ENCODE measurements at places on chromosomes 4 and X.

DNA sequence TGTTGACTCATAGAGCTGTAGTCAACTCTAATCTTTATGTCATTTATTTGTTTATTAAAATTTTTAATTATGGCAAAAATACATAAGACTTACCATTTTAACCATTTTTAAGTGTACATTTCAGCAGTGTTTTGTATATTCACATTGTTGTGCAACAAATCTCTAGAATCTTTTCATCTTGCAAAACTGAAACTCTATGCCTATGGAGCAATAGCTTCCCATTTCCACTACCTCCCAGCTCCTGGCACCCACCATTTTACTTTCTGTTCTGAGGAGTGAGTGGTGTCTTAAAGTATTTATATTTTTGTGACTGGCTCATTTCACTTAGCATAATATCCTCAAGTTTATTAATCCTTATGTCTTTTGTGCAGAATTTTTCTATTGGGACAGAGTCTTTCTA lies 181.0 kb downstream of the GPAT3 start:
- no peak overlapping the region for H3K27ac ChIP-seq
- no peaks in the 10 kb centered on the region for H3K27me3 ChIP-seq
- H3K4me3 ChIP-seq = no peak overlapping the region
- no peak for DNase-seq
- H3K36me3 ChIP-seq = no peaks in the 10 kb centered on the region

DNA sequence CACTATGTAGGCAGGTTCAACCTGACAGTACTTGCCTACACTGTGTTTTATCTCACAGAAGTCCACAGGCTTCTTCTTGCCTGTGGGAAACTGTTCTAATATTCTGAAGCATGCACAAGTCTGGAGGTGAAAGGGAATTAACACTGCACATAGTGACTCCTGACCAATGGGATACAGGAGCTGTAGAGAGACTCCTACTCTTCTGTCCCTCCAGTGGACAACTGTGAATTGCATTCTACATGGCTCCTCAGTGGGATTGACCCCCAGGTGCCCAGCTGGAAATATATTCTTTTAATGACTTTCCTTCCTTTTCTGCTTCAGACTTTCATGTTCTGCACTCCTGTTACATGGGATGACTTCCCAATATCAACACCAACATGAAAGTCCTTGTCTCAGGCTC lies 8.2 kb upstream of the YIPF6 start:
- H3K4me3 ChIP-seq = 0 out of 2 replicates have a peak overlapping the region, but pooled peaks have one; percentile 3
- H3K36me3 ChIP-seq = no peaks in the 10 kb centered on the region
- peak; percentile 58 for DNase-seq
- H3K27me3 ChIP-seq = no peaks in the 10 kb centered on the region

DNA sequence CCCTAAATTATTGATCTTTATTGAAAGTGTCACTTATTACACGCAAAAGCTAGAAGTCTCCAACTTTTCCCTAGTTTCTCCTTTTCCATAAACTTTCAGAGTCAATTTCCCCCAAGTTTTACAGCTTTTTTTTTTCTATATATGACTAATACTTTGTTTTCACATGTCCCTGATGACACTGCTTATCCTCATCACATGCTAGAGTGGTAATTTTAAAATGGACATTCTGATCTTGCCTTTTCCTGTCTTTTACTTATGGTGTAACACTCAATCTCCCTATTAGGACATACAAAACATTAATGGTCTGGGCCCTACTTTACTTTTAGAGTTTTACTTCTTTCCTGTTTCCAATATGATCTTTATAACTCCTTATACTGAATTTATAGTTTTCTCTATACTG lies 112.6 kb downstream of the ANK2 start:
- no peaks in the 10 kb centered on the region for H3K27me3 ChIP-seq
- DNase-seq = no peak
- H3K4me3 ChIP-seq = no peak overlapping the region
- H3K36me3 ChIP-seq = no peaks in the 10 kb centered on the region

- DNase-seq = no peak
- H3K27me3 ChIP-seq = no peaks in the 10 kb centered on the region
- no peak overlapping the region for H3K27ac ChIP-seq
- no peak overlapping the region for H3K4me3 ChIP-seq
- peaks cover 2% of the 10 kb centered on the region for H3K36me3 ChIP-seq
- no peaks in the 10 kb centered on the region for H3K4me1 ChIP-seq
Measured at GRCh38 chr4:76993787-76994641, 44.5 kb downstream of the SEPTIN11 start.

DNA sequence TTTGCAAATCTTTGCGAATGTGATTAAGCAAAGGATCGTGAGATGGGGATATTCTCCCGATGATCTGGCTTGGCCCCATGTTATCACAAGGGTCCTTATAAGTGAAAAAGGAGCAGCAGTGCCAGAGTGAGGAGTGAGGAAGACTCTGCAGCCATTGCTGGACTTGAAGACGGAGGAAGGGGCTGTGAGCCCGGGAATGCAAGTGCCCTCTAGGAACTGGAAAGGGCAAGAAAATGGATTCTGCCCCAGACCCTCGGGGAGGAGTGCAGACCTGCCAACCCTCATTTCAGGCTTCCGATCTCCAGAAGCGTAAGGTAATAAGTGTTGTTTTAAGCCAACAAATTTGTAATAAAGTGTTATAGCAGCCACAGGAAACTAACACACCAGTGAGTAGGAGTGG lies 76.3 kb downstream of the EVC start:
- H3K27me3 ChIP-seq = no peaks in the 10 kb centered on the region
- no peak overlapping the region for H3K27ac ChIP-seq
- no peak for DNase-seq

- H3K36me3 ChIP-seq = no peaks in the 10 kb centered on the region
- no peaks in the 10 kb centered on the region for H3K27me3 ChIP-seq
- H3K27ac ChIP-seq = no peak overlapping the region
- no peak overlapping the region for H3K4me3 ChIP-seq
- no peak for DNase-seq
Measured at GRCh38 chr4:102466298-102466697, 34.9 kb upstream of the NFKB1 start.

- H3K4me3 ChIP-seq = no peak overlapping the region
- DNase-seq = no peak
- no peak overlapping the region for H3K27ac ChIP-seq
- H3K27me3 ChIP-seq = no peaks in the 10 kb centered on the region
- H3K36me3 ChIP-seq = no peaks in the 10 kb centered on the region
Measured at GRCh38 chr4:101960431-101960830, 169.9 kb downstream of the BANK1 start.

DNA sequence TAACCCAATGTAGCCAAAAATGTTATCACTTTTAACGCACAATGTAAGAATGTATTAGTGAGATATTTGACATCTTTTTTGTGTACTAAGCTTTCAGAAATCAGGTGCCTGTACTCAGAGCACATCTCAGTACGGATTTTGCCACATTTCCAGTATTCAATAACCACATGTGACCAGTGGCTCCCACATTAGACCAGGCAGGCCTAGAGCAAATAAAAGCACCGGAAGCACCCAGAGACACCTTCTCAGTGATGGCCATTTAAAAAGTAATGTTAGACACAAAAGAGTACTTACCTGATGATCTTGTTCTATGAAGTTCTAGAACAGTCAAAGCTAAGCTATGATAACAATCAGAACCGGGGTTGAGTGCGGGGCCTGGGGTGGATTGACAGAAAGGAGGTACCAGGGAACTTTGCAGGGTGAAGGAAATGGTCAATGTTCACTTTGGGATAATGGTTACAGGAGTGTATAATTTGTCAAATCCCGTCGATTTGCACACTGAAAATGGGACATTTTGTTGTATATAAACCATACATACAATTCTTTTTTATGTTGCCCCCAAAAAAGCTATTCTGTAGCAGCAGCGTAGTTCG lies 1.2 kb downstream of the CTPS2 start:
- peak overlapping the region; percentile 90 for H3K27ac ChIP-seq
- peak overlapping the region; percentile 81 for H3K4me3 ChIP-seq
- peak; percentile 21 for DNase-seq
- H3K36me3 ChIP-seq = no peaks in the 10 kb centered on the region
- peaks cover 32% of the 10 kb centered on the region for H3K4me1 ChIP-seq
- no peaks in the 10 kb centered on the region for H3K27me3 ChIP-seq

- no peak overlapping the region for H3K27ac ChIP-seq
- no peaks in the 10 kb centered on the region for H3K27me3 ChIP-seq
- H3K4me1 ChIP-seq = peaks cover 51% of the 10 kb centered on the region
- no peak overlapping the region for H3K4me3 ChIP-seq
- no peaks in the 10 kb centered on the region for H3K36me3 ChIP-seq
Measured at GRCh38 chr4:152459326-152459725, 76.6 kb downstream of the FBXW7 start.

DNA sequence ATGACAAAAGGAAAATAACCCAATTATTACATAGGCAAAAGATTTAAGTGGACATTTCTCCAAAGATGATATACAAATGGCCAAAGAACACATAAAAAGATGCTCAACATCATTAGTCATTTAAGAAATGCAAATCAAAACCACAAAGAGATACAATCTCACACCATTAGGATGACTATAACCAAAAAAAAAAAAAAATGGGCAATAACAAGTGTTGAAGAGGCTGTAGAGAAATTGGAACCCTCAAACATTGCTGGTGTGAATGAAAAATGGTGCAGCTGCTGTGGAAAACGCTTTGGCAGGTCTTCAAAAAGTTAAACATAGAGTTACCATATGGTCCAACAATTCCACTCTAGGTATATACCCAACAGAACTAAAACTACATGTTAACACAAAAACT lies 5.6 kb upstream of the PRDX4 start:
- H3K36me3 ChIP-seq = no peaks in the 10 kb centered on the region
- no peak overlapping the region for H3K27ac ChIP-seq
- no peak overlapping the region for H3K4me3 ChIP-seq
- DNase-seq = no peak

DNA sequence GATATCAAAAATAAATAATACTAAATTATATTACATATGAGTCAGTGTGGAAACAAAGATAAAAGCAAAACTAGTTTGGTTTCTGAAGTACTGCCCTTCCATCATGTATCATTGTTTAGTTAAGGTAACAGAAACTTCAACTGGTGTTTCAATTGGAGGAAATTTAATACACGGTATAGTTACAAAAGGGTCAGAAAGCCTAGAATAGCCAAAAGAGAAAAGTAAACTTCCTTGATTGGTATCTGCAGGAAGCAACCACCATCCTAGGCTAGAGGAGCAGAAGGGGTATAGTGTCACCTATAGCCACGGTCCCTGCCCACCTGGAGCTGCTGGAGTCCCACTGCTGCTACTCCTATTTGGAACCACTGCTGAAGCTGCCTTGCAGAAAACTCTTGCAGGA lies 185.6 kb downstream of the SLC7A11 start:
- no peak for DNase-seq
- no peaks in the 10 kb centered on the region for H3K36me3 ChIP-seq

DNA sequence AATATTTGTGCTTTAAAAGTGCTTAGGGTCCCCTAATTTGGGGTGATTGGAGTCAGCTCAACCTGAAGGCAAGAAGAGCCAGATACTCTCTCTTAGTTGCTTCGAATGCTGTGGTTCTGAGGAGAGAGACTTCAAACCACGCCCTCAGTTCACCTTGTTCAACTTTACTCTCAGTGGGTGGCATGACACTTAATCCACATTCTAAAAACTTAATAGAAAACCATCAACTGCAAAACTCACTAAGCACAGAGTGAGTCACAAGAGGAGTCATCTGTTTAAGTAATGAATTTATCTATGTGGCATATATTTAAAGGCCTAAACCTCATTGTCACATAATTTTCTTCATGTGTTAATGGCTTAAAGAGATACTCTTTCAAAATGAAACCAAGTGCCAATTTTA lies 99.5 kb upstream of the SLC4A4 start:
- no peaks in the 10 kb centered on the region for H3K27me3 ChIP-seq
- DNase-seq = no peak
- no peak overlapping the region for H3K27ac ChIP-seq

GRCh38 chrX:129145385-129145784 lies 377.9 kb downstream of the SMARCA1 start:
- H3K4me1 ChIP-seq = peaks cover 85% of the 10 kb centered on the region
- no peak overlapping the region for H3K4me3 ChIP-seq
- H3K27me3 ChIP-seq = no peaks in the 10 kb centered on the region

DNA sequence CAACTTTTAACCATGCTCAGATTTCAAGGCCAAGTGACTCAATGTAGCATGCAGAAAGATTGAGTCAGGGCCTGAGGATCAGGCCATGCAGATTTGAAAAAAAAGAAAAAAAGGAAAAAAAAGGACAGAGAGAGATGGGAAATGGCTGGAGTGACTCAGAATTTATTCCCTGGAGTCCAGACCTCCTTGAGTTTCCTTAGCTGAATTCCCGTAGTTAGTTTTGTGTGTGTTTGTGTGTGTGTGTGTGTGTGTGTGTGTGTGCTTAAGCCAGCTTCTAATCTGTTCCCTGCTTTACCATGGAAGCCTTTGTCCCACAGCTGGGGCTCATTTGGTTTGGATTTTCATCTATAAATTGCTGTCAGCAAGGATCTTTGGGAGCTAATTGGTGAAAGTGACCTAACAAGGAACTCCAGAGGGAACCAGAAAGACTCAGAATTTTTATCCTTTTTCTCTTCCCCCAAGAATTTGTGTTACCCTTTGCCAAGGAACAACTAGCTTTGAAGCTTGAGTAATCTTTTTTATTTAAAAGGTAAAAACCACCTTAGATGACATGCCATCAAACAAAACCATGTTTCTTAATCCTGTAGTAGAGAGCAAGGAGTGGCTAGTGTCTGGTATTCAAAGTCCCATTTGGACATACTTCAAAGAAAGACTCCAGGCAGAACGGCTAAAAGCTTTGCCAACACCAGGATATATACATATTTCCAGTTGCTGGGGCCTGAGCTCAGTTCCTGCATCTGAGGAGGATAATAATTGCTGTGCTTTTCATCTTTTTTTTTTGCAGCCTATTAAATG lies 109.0 kb upstream of the DDIT4L start:
- H3K27me3 ChIP-seq = no peaks in the 10 kb centered on the region
- DNase-seq = no peak
- no peak overlapping the region for H3K4me3 ChIP-seq
- H3K4me1 ChIP-seq = no peaks in the 10 kb centered on the region
- H3K27ac ChIP-seq = no peak overlapping the region

- no peaks in the 10 kb centered on the region for H3K4me1 ChIP-seq
- no peak for DNase-seq
- H3K4me3 ChIP-seq = no peak overlapping the region
- no peak overlapping the region for H3K27ac ChIP-seq
- no peaks in the 10 kb centered on the region for H3K27me3 ChIP-seq
Measured at GRCh38 chr4:84796394-84796793, 170.1 kb downstream of the WDFY3 start.

- no peak overlapping the region for H3K4me3 ChIP-seq
- H3K36me3 ChIP-seq = no peaks in the 10 kb centered on the region
- no peaks in the 10 kb centered on the region for H3K4me1 ChIP-seq
- no peaks in the 10 kb centered on the region for H3K27me3 ChIP-seq
Measured at GRCh38 chr4:171022824-171023230, 790.4 kb upstream of the GALNTL6 start.

DNA sequence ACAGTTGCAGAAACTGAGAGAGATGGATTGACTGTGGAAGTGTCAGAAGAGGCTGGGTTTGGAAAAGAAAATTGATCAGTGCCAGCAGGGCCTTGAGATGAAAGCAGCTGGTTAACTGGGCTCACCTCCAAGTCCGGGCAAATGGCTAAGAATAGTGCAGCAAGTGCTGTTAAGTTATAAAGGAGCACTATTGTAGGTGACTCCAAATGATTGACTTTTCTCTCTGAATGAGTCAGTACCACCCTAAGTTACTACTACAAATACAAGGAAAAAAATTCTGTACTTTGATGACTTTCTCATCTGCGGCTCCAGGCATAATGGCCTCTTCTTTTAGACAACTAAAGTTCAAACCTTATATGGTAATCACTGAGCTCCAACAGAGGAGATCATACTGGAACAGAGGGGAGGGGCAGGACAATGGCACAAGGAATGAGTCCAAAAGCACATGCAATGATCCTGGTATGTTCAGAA lies 733.4 kb upstream of the INTU start:
- no peak overlapping the region for H3K4me3 ChIP-seq
- H3K27ac ChIP-seq = no peak overlapping the region
- no peaks in the 10 kb centered on the region for H3K4me1 ChIP-seq
- no peak for DNase-seq
- H3K36me3 ChIP-seq = no peaks in the 10 kb centered on the region
